Activated T-cell treated with anti-CD3 and anti-CD28 coated beads, Interleukin-2, amount 50 U/mL, for 72 hours (primary cell): ENCODE measurements at places on chromosomes 13 and 19. TPM values are rescaled to one million over a fixed set of nuclear protein-coding genes. Genes with fewer than 3 reads are reported as not detected.

GRCh38 chr13:34430294-34430693, 511.8 kb upstream of the NBEA start:
- DNase-seq: no peak

GRCh38 chr19:46772170-46773017, 16.0 kb downstream of the SLC1A5 start:
- no peak for DNase-seq

- DNase-seq: peak; percentile 67
These were observed 161.5 kb downstream of the KATNAL1 start for GRCh38 chr13:30145709-30146367.

- DNase-seq: no peak
These were observed 419 bp downstream of the MRPS31 start for GRCh38 chr13:40770609-40770933.

- peak; percentile 89 for DNase-seq
These were observed 3.2 kb downstream of the VSIG10L start for GRCh38 chr19:51338563-51339312.

Gene ZNF154
- total RNA-seq: 4.3 TPM

- DNase-seq: no peak
These were observed 9.8 kb upstream of the SLC44A2 start for GRCh38 chr19:10615429-10616023.

Gene ATXN8OS
- not detected for total RNA-seq

GRCh38 chr13:20331949-20332348, 99.8 kb upstream of the GJB6 start:
- no peak for DNase-seq

DNA sequence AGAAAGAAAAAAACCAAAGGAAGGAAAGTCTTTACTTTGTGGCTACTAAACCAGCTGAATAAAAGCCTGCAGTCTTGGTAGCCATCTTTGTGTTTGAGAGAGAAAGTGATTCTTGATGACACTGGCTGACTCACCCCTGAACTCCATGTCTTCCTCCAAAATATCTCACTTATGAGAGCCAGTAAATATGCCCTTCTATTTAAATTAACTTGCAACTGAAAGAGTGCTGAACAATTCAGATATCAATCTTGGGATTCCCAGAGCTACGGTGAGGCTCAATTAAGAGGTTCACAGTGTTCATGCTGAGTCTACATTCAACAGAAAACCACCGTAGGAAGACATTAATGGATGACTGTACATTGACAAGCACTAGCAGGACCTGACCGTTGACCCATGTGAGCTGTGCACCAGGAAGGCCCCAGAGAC, 57.9 kb downstream of the KCTD12 start:
- peak; percentile 6 for DNase-seq

- DNase-seq: no peak
These were observed 345.6 kb downstream of the SPRY2 start for GRCh38 chr13:79995334-79995733.

DNA sequence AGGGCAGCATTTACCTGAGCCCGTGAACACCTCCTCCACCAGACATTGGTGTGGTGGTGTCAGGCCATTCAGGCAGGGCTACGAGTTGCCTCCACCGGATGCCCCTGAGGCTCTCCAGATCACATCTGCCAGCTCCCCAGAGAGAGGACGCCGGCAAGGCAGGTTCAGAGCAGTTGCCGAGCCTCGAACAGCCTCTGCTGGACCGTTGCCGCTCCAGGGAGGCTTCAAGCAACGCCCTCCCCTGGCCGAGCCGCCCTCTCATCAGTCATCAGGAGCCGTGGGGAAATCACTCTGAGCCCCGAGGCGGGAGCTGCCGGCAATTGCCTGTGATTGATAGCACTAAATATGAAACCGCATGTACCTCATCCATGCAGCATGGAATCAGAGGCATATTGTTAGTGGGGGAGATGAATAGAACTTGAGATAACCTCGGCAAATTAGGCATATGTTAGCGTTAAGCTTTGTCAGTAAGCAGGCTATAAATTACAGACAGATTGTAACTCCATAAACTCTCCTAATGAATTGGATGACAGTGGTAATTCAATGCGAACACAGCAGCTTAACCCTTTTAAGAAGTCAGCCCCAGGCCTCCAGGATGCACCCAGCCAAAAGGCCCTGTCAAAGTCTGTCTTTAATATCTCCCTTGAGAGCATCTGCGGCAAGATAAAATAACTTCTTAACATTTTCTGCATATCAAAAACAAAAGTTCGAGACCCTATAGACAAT, 29.8 kb upstream of the SPACA7 start:
- no peak for DNase-seq

DNA sequence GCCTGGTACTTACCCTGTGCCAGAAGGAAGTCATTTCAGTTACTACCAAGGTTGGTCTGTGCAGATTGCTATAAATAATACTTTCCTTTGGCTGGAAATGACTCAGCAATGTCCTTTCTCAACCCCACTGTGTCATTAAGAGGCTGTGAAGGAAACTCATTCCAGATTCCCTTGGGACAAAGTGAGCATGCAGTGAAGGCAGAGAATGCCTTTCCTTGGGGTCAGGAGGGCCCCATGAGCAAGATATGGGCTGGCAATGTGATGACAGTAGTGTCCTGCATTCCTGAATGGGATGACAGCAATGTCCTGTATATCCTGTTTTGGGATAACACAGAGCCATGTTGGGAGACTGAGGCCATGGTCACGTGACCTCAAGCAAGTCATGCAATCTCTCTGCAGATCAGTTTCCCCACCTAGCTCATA, 213.1 kb upstream of the TMTC4 start:
- no peak for DNase-seq

Gene PODNL1
- 0.81 TPM for total RNA-seq

GRCh38 chr13:26716984-26717383, 43.6 kb downstream of the GPR12 start:
- DNase-seq: no peak

DNA sequence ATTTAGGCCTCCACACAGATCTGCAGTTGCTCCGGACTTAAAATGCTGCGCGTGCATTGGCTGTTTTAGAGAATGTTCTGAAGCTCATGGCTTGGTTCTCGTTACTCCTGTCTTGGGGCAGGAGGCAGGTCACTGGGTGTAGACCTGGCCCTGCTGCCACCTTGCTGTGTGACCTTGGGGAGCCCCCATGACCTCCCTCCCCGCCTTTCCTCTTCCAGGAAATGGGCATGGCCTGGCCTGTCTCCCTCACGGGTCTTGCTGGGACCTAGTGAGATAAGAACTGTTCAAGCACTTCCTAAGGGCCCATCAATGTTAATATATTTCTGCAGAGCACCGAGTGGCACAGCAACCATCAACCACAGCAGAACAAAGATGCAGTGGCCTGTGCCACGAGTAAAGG, 49.4 kb downstream of the KLF2 start:
- no peak for DNase-seq

Gene PEAK3
- 0.09 TPM for total RNA-seq

Gene GRIN3B
- total RNA-seq: 0.35 TPM

DNA sequence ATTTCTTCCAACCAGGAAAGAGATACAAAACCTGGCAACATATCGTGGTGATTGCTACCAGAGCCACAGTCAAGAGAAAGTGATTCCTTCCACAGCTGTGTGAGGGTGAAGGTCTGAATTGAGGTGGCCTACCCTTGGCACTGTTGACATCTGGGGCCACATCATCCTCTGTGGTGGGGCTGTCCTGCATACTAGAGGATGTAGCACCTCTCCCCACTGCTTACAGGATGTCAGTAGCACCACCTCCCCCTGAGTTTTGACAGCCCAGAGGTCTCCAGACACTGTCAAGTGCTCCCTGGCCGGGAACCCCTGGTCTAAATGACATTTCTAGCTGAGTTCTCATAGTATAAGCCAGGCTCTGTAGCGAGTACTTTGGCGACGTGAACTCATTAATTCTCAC, 15.5 kb downstream of the PTGER1 start:
- peak; percentile 25 for DNase-seq
